ENCODE measurements at places on chromosomes 2 and 18. TPM values are rescaled to one million over a fixed set of nuclear protein-coding genes. Genes with fewer than 3 reads are reported as not detected.

- DNase-seq: no peak
Observed at GRCh38 chr2:232139171-232139594, 177.7 kb downstream of the DIS3L2 start.

The LIPG gene
- 32.4 TPM for total RNA-seq

The SERPINB10 gene
- total RNA-seq: not detected

The GAL3ST2 gene
- total RNA-seq: not detected

The PARD6G gene
- 28.3 TPM for total RNA-seq

The MERTK gene
- 3.3 TPM for total RNA-seq

GRCh38 chr18:48831113-48831759 is 119.5 kb downstream of the SMAD7 start:
- DNase-seq: no peak

GRCh38 chr2:137500599-137500998 is 463.7 kb upstream of the HNMT start:
- no peak for DNase-seq

DNA sequence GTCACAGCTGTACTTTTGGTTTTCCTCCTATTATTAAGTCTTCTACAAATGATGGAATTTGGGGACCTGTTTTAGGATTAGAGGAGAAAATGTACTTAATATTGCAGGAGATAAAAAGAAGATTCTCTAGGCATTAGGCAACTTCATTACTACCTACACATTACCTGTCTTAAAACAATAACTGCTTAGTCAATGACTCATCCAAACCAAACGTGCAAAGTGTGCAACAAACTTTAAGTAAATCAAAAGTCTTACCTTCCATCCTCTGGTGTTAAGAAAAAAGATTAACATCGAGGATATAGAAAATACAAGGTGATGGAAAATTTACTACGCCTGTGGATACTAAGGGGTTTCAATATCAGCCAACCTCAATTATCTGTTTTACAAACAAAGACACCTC is 285.3 kb upstream of the KYNU start:
- DNase-seq: no peak

- DNase-seq: no peak
Observed at GRCh38 chr2:142153601-142154000, 22.8 kb upstream of the LRP1B start.

GRCh38 chr2:19046986-19047780 is 311.2 kb downstream of the OSR1 start:
- DNase-seq: no peak

The CTAGE1 gene
- total RNA-seq: not detected

DNA sequence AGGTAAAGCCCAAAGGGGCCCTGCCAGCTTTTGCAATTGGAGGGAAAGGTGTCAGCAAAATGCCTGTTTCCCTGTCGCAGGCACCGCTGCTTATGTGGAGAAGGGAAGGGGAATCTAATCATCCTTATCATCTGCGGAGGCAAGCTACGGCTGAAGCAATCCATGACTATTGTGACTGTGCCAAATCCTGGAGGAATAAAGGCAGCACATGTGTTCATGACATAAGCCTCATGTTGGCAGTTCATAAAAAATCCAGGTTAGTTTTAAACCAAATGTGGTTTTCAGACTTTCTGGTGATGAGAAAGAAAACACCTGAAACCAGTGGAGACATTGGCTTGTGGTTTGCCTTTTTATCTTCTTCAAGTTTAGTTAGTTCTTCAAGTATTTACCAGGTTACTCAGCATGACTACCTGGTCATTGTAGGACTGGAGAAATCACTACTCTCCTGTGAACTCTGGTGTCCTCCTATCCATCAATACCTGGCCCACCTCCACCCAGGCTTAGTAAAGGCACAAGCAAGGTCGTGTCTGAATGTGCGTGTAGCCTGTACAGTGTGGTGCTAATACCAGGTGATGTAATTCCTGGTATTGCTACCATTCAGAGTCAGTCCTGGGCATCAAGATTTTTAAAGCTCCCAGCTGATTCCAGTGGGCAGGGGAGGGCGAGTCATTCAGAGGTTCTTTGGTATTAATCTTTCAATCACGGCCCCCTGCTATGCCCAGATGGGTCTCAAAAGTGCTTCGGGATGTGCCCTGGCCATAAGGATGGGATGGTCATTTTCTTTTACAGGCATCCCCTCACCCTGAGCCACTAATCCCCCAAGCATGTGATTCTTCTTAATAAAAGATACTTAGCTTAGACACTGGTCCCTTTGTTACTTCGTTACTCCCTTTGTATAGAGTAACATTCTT is 96.8 kb downstream of the TGFA start:
- DNase-seq: no peak

DNA sequence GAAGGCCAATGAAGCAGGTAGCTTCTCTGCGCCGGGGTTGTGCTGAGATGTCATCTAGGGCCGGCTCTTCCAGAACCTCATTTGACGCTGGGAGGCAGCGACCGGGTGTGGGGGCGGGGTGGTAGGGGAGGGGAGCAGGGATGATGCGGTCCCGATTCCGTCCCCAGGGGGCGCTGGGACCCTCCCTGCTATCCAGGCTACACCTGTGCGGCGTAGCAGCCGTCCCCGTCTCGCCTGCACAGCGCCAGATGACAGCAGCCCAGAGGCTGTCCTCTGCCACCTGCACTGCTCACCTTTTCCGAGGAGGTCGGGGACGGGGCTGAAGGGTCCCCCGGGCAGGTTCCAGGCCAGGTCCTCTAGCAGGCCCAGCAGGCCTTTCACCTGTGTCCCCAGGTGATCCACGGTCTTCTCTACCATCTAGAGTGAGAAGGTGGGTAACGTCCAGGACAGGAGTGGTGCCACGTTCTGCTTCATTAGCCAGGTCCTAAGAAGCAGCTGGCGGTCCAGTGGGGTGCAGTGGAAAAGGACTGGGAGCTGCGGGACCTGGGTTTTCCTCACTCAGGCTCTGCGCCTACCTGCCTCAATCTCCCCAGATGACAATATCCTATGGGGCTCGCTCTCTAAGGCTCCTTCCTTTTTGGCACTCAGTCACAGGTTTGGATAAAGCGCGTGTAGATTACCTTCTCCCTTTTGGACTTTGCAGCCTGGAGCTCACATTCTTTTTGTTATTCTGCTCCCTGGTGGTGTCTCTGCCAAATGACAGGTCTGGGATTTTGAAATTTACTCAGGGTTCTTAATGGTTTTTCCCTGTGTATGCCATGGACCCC is 56.0 kb upstream of the RAB6C start:
- DNase-seq: peak; percentile 54

DNA sequence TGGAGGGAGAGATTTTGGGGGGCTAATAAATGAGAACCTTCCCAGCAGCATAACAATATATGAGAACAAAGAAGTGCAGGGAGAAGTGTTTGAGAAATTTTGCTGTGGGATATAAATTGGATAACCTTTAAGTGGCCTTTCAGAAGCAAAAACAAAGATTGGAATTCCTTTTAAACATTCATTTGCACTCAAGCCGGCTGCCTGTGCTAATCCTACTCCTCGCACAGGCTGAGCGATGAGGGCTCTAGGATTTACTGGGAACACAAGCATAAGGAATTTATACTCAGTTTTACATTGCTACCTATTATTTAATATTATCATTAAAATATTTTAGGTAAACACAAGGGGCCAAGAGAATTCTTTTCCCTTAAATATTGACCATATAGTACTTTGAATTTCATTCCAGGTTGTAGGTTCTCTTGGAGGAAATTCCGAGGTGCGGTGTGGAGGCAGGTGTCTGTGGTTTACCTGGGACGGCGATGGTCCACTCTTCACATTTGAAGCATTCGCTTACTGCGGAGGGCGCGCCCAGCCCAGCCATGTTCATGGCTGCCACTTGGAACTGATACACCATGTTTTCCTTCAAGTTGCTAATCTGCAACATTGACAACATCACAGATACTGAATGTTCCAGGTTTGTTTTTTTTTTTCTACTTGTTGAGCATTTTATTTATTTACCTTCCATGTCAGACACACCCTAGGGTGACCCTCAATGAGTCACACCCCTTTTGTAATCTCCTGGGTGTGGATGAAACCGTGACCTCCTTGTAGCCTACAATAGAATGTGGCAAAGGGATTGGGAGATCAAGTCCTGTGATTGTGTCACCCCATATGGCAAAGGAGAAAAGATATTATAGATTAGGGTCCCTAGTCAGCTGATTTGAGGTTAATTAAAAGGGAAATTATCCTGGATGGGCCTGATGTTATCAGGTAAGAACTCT is 100.1 kb downstream of the MYOM1 start:
- no peak for DNase-seq

DNA sequence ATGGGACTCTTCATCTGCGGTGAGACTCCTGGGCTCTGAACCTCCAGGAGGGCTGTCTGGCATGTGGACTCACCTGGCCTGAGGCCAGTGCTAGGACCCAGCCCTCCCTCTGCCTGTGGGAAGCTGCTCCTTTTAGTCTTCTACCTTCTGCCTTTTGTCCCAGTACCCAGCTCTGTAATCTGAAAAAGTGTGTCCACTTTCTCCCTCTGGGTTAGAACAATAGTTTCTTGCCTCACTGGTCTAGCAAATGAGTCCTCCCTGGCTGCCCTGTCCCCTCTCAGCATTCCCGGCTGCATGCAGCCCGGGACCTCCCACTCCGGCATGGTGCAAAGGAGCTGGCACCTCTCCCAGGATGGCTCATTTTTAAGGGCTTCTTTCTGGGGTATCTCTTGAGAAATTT is 25.9 kb downstream of the GKN2 start:
- no peak for DNase-seq

- DNase-seq: no peak
Observed at GRCh38 chr18:56516789-56517188, 121.6 kb downstream of the TXNL1 start.

- DNase-seq: no peak
Observed at GRCh38 chr18:39053571-39053970, 1488.0 kb upstream of the CELF4 start.

DNA sequence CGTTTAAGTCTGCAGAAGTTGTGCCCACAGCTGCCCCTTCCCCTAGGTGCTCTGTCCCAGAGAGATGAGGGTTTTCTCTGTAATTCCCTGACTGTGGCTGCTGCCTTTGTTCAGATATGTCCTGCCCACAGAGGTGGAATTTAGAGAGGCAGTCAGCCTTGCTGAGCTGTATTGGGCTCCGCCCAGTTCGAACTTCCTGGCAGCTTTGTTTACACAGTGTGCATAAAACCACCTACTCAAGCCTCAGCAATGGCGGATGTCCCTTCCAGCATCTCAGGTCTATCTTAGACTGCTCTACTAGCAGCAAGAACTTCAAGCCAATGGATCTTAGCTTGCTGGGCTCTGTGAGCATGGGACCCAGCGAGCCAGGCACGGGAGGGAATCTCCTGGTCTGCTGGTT is 48.1 kb downstream of the LHCGR start:
- no peak for DNase-seq

The ARPC2 gene
- total RNA-seq: 159 TPM

The REG1B gene
- not detected for total RNA-seq

- no peak for DNase-seq
Observed at GRCh38 chr2:122210898-122211856, 455.7 kb downstream of the TSN start.
